ENCODE measurements at places on chromosomes 6 and 20. TPM values are rescaled to one million over a fixed set of nuclear protein-coding genes. Genes with fewer than 3 reads are reported as not detected.
A peak's percentile ranks its signal among the peaks of the same experiment; 100 is the strongest.

EPB41L1 gene
- total RNA-seq, result 35.6 TPM

OOEP gene
- total RNA-seq, result not detected

GRCh38 chr6:147879031-147879580 lies 370.6 kb downstream of the SAMD5 start:
- no peaks in the 10 kb centered on the region for H3K36me3 ChIP-seq
- H3K4me1 ChIP-seq, result peaks cover 4% of the 10 kb centered on the region
- no peaks in the 10 kb centered on the region for H3K27me3 ChIP-seq
- DNase-seq, result no peak
- H3K27ac ChIP-seq, result no peak overlapping the region

GRCh38 chr6:139608466-139609261 lies 234.2 kb upstream of the CITED2 start:
- no peak for DNase-seq
- no peak overlapping the region for H3K4me3 ChIP-seq
- peaks cover 29% of the 10 kb centered on the region for H3K4me1 ChIP-seq
- no peak overlapping the region for H3K27ac ChIP-seq
- no peaks in the 10 kb centered on the region for H3K36me3 ChIP-seq
- no peaks in the 10 kb centered on the region for H3K27me3 ChIP-seq

DNA sequence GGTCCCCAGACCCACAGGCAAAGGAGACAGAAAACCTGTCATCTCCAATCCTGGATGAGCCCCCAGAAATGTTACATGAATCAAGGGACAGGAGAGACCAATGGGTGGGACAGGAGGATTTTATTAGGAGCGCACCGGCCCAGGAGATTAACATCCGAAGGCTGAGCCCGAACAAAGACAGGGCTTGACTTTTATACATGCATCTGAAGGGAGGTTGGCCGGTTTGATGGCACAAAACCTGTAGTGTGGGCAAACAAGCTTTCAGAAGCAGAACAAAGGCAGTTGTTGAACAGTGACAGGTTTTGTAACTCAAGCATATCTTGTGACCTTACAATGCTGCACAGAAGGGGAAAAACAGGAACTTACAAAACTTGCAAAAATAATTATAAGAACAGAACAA lies 83.9 kb upstream of the GPR6 start:
- peaks cover 10% of the 10 kb centered on the region for H3K4me1 ChIP-seq
- no peaks in the 10 kb centered on the region for H3K27me3 ChIP-seq
- DNase-seq, result no peak
- no peak overlapping the region for H3K4me3 ChIP-seq

DNA sequence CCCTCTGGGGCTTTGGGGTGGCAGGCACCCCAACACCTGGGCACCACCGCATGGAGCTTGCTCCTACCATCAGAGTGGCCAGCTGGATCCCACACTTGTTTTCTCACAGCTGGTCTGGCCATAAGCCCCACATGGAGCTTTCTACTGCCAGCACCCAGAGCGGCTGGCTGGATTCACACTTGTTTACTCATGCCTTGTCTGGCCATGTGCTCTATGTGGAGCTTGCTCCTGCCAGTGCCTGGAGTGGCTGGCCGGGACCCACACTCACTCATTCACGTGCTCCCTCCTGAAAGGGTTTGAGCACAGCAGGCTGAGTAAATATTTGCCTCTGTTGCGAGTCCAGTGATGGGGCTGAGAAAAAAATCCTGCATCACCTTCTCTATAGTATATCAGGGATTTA lies 487.0 kb downstream of the CD109 start:
- no peaks in the 10 kb centered on the region for H3K36me3 ChIP-seq
- DNase-seq, result no peak
- H3K4me3 ChIP-seq, result no peak overlapping the region
- peaks cover 4% of the 10 kb centered on the region for H3K4me1 ChIP-seq
- H3K27ac ChIP-seq, result no peak overlapping the region

GRCh38 chr6:89834884-89835792 lies 5.5 kb downstream of the CASP8AP2 start:
- no peak overlapping the region for H3K4me3 ChIP-seq
- peaks cover 26% of the 10 kb centered on the region for H3K36me3 ChIP-seq
- peaks cover 9% of the 10 kb centered on the region for H3K4me1 ChIP-seq
- H3K27ac ChIP-seq, result peak overlapping the region; percentile 23
- H3K27me3 ChIP-seq, result no peaks in the 10 kb centered on the region
